ENCODE measurements at places on chromosomes 5 and 9.

- DNase-seq = no peak
Measured at GRCh38 chr5:127375544-127376091, 85.0 kb downstream of the MEGF10 start.

DNA sequence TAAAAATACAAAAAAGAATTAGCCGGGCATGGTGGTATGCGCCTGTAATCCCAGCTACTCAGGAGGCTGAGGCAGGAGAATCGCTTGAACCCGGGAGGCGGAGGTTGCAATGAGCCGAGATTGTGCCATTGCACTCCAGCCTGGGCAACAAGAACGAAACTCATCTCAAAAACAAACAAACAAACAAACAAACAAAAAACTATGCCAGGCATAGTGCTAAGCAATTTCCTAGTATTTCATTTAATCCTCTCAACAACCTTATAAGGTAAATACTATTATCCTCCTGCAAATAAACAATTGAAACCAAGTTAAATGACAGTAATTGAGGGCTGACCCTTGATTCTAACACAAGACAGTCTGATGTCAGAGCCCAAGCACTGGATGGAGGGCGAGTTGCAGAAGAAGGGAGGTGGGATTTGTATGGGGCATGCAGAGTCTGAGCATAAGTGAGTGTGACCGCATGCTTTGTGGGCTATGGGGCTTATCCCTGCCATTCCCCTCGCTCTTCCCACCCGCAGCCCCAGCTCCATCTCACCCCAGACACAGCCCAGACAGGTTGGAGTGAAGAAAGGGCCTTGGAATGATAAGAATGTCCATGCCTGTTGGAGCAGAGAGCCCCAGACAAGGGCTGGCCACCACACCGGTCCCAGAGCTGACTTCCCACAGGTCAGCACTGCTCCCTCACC is 24.3 kb upstream of the RPS14 start:
- no peak for DNase-seq

DNA sequence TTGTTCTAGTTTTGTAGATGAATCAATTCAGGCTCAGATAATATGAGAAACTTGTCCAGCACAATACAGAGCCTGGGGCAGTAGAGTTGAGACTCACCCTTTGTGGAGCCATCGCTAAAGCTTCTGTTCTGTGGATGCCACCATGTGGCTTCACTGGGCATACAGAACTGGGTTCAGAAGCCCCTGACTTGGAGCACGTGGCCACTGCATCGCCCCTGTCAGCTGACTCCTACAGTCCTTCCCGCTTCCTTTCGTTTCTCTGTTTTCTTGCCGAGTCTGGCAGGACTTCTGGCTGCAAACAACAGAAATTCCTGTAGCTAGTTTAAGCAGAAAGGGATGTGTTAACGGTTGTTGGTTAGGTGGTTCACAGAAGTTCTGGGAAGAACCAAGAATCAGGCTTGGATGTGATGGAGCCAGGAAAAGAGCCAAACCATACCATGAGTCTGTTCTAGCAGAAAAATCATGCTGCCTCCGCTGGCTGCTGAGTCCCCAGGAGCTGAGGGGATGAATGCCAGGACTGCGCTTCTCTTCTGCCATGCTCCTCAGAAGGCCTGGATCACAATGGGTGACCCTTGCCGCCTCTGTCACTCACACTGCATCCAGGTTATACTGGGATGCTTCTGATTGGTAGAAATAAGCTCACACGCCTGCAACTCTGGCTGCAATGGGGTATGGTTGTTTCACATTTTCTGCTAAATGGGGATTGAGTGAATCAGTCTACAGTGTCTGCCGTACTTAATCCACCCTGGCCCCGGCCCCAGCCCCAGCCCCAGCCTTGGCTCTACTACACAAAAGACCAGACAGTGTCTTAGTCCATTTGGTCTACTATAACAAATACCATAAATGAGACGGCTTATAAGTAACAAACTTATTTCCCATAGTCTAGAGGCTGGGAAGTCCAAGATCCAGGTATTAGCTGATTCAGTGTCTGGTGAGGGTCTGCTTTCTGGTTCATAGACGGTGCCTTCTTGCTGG is 262.5 kb downstream of the GOLPH3 start:
- DNase-seq = no peak

- no peak for DNase-seq
Measured at GRCh38 chr9:124749284-124749683, 21.8 kb downstream of the NR6A1 start.

- no peak for DNase-seq
Measured at GRCh38 chr5:158159621-158160020, 300.7 kb upstream of the CLINT1 start.

DNA sequence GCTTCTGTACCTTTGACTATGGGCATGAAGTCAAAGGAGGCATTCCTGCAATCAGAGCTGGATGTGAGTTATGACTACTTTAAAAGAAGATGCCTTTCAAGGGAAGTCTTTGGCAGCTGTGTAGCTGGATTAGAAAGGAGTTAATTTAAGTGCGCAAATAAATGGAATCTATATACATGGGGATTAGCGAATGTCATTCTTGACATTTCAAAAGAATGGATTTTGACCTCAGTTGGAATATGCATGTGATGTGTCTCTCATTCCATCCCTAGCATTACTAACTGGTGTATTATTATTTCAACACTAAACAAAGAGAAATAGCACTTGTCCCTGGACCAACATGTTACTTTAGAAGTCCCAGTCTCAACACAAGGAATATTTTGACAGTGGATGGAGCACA is 359.6 kb upstream of the SLC24A2 start:
- no peak for DNase-seq

DNA sequence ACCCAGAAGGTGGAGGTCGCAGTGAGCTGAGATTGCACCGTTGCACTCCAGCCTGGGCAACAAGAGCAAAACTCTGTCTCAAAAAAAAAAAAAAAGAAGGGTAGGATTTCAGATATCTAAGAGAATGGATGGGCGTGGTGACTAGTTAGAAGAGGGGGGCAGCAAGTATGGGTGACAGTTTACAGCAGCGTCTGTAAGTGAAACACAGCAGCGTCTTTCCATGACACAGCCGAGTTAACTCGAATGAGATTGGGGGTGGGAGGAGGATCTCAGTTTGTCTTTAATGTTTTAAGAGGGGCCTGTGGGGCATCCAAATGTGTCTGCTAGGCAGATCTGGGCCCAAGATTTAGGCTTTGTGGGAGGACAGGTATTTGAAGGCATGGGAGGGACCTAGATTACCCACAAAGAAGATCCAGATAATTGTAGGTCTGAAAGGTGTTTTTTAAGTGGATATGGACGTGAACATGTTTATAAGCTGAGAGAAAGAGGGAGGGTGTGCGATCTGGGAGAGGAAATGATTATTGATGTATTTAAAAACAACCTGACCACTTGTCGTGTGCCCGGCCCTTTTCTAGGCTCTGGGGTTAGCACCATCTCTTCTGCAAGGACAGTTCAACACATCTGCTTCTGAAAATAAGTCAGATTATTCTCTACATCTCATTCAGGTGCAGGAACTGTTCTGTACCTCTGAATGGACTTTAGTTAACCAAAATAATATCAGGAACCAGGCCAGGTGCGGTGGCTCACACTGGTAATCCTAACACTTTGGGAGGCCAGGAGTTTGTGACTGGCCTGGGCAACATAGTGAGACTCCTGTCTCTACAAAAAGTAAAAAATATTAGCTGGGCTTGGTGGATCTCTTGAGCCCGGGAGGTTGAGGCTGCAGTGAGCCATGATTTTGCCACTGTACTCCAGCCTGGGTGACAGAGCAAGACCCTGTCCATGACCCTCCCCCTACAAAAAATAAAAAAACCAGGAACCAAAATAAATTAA is 2.5 kb downstream of the CEP78 start:
- DNase-seq = no peak

DNA sequence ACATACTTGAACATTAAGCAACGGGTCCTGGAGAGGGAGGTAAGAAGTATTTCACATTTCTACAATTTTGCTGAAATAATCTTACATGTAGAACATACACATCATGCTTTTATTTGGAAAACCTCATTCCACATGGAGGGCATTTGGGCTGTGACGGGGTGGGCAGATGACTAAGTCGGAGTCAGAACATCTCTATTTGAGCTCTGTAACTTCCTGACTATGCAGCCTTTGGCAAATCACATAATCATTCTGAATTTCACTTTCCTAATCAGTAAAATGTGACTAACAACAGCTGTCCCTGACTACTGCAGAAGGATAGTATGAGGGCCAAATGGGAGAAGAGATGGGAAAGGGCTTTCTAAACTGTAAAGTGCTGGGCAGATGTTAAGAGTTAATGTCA is 17.1 kb upstream of the IL6ST start:
- DNase-seq = no peak

GRCh38 chr5:37814699-37815098 is 25.1 kb downstream of the GDNF start:
- DNase-seq = no peak

GRCh38 chr9:130638284-130639123 is 25.9 kb upstream of the PRDM12 start:
- no peak for DNase-seq

GRCh38 chr5:26847041-26847736 is 191.2 kb downstream of the CDH9 start:
- no peak for DNase-seq

- no peak for DNase-seq
Measured at GRCh38 chr9:113508111-113508749, 44.7 kb downstream of the RGS3 start.

DNA sequence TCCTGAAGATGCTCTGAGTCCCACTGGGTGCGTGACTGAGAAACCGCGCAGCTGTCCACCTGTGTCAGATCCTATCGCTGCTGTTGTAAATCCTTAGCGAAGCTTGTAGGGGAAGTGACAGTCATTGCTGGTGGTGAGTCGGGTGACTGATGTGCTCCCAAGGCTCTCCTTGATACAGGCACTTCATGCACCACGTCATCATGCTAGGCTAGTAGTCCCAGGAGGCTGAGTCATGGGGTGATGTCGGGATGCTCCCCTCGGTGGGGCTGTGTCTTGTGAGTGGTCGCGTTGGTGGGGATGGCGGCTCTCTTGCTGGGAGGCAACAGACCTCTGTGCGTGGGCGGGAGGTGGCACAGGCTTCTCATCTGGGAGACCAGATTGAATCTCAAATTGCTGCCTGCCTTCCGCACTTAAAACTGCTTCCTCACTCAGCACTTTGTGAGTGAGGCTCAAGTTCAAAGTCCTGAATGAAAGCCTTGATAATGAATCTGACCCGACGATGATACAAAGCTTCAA is 84.7 kb downstream of the CSNK1A1 start:
- DNase-seq = no peak

DNA sequence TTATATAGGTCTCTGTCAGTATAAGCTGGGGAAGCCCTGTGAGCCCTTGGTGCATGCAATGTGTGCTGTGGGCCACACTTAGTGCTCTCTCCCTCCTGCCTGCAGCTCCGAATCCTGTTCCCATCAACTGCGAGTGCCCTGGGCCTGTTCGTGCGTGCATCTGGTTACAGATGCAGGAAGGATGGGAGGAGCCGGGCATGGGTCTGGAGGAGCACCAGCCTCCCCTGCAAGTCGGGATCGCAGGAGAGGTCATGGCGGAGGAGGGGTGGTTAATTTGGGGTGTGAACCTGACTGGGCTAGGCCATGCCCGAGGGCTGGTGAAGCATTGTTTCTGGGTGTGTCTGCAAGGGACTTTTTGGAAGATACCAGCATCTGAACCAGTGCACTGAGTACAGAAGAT is 274.6 kb upstream of the IRX4 start:
- no peak for DNase-seq

- no peak for DNase-seq
Measured at GRCh38 chr5:174777583-174777982, 53.2 kb downstream of the MSX2 start.

DNA sequence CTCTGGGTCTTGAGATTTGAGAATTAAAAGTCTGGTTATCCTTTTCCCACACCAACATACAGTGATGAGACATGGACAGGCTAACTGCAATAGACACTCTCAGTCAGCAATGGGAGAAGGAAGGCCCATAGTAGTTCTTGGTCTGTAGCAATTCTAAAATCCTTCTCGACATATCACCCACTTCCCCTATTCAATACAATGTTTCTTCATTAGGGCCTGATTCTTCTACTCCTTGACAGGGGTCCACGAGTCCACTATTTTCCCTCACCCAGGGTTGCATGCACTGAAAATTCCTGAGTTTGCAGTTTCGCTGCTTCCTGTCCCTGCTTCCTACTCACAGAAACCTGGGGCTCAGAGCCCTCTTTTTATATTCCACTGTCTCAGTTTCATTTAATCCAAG is 402.8 kb downstream of the MAT2B start:
- no peak for DNase-seq

DNA sequence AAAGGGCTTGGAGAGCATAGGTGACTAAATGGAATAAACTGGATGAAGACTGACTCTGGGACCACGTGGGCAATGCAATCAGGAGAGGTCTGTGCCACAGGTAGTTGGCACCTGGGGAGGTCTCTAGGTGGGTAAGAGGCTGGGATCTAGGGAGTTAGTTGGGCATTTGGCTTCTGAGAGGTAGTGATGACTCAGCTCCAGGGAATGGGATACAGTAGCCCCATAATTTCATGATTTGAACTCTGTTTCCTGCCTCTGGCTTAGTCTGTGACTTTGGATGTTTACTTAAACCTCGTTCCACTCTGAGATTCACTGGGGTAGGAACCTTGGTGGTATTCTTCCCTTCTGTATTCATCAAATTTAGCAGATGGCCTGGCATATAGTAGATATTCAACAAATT is 240.8 kb downstream of the KIF4B start:
- DNase-seq = no peak

DNA sequence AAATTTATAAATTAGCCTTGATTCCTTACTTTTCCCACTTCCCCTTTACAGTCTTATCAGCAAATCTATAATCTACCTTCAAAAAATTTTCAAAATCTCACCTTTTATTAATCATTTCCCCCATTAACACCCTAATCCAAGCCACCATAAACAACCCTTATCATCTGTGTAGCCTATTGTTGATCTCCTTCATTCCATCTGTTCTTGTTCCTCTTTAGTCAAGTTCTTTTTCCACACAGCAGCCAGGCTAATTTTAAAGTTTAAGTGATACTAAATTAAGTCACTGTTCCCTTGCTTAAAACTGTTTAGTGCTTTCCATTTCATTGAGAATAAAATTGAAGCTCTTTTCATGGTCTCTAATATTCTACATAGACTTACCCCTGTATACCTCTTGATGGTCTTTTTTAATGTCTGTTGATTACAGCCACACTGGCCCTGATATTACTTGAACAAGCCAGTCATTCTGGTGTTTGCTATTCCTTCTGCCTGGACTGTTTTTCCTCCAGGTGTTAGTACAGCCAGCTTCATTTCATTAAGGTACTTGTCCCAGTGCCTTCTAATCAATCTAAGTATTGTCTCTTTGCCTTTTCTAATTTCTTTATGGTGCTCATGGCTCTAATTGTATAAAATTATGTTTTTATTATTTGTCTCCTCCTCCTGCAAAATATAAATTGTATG is 31.1 kb downstream of the GPR151 start:
- no peak for DNase-seq

GRCh38 chr9:78371981-78372380 is 75.1 kb downstream of the PSAT1 start:
- no peak for DNase-seq

- no peak for DNase-seq
Measured at GRCh38 chr9:89666364-89666763, 61.6 kb downstream of the GADD45G start.
